ENCODE measurements at places on chromosomes 5 and 9.
A peak's percentile ranks its signal among the peaks of the same experiment; 100 is the strongest.

DNA sequence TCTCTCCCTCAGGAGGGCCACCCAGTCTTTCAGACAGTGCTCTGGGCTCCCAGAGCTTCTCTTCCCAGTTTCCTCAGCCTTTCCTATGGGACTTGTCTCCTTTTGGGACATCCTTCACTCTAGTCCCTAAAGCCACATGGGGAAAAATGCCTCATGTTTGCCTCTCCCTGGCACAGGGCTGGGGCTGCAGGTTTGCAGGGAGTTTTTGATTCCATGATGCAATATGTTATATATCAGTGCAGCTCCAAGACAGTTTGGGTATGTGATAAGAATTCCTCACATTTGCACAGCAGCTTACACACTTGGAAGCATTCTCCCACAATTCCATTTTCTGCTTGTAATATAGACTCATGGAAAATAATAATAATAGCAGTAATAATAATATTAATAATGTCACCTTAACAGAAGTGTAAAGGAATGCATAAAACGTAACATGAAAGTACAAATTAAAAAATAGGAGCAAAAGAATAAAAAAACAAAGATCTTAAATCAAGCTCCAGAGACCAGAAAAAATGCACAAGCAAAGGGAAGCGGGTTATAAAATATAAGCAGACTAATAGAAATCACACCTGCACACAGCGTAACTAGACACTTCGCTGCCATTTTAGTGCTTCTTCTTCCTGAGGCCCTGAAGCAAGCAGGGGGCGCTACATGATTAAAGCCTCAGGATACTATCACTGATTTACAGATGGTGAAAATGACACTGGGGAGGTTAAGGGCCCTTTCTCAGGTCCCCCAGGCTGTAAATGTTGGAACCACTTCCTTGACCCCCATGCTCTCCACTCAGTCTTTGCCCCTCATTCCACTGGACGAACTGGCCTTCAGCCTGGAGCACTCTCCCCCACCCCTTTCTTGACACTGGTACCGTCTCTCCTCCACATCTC is 70.0 kb upstream of the IL17B start:
- DNase-seq, result no peak

DNA sequence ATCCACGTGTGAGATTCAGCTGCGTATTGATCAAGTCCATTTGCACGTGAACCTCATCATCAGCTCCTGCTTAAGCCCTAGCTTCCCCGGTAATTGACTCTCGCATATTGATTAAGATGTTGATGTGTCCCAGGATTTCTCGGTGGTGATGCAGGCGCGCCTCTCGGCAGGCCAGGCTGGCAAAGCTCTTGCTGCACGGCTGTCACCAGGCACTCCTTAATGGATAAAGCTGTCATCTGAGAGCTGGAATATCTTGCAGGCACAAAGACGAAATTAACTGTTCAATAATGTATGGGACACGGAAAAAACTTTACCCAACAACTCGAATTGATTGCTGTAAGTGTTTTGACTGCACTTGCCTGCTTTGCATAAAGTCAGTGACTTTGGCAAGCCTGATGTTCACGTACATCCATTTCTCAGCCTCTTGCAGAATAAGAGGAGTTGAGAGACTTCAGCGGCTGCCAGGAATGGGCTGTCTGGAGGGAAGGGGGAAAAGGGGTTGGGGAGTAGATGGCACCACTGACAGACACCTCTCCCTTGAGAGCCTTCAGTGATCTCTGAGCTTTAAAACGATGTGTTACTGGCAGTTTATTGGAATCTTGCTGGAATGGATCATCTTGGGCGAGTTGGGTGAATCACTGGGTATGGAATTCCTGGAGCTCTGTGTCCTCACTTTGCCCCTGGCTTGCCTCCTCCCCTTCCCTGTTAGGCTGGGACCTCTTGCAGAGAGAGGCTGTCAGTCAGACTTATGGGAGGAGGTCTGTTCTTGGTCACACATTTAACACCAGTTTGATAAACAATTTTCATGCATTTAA is 650.3 kb downstream of the CCDC171 start:
- peak; percentile 90 for DNase-seq

DNA sequence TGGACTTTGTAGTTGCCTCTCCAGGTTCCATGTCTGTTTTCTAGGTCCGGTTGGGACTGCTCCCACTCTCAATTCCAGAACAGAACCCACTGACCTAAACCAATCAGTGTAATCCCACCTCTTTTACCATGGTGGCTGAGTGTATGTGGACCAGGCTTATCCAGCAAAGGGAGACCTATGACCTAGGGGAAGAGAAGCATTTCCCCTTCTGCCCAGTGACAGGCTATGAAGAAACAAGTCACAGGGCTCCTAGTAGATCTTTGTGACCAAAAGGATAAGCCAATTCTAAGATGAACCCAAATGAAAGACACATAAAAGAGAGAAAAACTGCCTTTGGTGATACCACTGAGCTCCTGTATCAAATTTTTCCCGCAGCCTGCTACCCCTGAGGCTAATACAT is 6.3 kb downstream of the NMRK1 start:
- no peak for DNase-seq

DNA sequence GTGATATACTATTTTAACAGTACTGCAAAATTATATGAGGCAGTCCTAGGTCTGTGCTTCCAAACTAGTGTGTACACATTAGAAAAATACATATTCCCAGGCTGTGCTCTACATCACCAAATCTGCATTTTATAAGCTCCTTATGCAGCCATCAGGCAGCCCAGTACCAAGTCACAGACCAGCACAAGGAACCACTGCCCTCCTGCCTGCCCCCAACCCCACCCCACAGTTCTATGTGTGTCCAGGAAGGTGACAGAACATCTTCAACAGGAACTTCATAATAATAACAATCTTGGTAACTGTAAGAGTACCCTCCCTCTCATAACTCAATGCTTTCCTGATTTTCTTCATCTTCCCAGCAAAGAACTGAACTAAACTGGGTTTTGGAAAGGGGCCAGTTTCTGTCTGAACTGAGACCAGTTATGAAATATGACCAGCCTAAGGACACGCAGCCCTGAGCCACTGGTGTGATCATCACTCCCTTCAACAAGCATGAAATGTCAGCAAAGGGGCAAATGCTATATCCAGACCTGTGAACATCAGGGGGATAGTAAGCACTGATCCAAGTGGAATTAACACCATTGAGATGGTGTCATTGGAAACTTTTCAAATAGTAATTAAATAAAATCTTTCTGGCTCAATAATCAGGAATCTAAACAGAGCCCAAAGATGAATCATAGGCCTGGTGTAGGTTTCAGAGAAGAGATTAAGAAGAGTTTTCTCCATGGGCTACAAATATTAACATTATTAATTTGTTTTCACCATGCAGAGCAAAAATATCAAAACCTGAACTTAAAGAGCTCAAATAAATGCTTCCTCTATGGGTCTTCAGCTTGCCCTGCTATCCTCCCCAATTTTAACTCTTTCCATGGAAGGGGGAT is 82.1 kb downstream of the DPYSL3 start:
- DNase-seq, result no peak

- no peak for DNase-seq
Observed at GRCh38 chr5:56825222-56825824, 10.0 kb downstream of the MAP3K1 start.

- DNase-seq, result no peak
Observed at GRCh38 chr9:12847561-12847960, 72.7 kb downstream of the LURAP1L start.

- peak; percentile 76 for DNase-seq
Observed at GRCh38 chr9:130186839-130187522, 14.8 kb downstream of the NCS1 start.

- no peak for DNase-seq
Observed at GRCh38 chr9:81717747-81718077, 28.4 kb upstream of the TLE1 start.

- no peak for DNase-seq
Observed at GRCh38 chr5:88876714-88877113, 6.3 kb downstream of the MEF2C start.
